Kidney (tissue), 22 donors: ENCODE measurements at places on chromosomes 13 and 19.

DNA sequence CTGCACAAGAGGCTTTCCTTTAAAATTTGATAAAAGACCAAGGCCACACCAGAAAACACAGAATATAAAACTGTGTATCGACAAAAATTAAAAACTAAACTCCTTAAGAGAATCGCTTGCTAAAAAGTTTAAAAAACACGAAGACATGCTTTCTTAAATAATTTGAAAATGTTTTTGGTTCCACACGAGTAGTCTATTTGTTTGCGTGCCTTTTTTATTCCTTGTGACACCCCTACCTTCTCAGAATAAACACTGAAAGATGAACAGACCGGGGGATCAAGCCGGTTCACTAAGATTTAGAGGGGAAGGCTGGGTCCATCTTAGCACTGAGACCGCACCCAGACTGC lies 256.4 kb upstream of the STARD13 start:
- no peak for DNase-seq

- no peak for DNase-seq
These were observed 113.9 kb downstream of the CRYL1 start for GRCh38 chr13:20411638-20412342.

- no peak for DNase-seq
These were observed 57.5 kb downstream of the SLC7A9 start for GRCh38 chr19:32812036-32812435.

GRCh38 chr13:69389899-69390298 lies 717.7 kb upstream of the ATXN8OS start:
- DNase-seq, result no peak

DNA sequence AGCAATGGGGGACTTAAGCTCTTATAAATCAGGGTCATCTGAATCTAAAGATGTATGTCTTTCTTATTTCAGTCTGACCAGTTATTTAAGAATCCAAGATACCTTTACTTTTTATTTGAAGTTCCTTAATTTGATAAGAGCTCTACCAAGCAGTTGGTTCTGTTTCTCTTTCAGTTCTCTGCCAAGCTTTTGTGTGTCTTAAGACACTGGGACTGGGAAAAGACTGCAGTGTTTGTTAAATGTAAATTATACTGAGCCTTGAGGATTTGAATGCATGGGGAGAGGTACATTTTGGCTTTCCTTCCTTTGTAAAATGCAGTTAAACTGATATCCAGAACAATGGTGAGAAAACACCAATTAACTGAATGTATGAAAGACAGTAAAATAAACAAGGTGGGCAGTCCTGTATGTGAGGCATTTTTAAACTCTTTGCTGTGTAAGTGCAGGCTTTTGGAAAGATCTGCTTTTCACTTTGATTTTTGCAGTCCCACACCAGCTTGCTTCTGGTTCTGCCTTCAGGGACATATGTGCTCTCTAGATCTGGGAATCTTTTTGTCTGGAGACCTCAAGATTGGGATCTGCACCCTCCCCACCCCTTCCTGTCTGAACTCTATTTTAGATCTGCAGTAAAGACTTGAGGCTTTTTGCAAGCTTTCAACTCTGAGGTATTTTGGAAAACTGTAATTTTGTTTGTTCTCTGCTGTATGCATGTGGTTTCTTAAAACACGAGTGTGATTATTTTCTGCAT lies 77.6 kb downstream of the LRCH1 start:
- DNase-seq, result no peak

DNA sequence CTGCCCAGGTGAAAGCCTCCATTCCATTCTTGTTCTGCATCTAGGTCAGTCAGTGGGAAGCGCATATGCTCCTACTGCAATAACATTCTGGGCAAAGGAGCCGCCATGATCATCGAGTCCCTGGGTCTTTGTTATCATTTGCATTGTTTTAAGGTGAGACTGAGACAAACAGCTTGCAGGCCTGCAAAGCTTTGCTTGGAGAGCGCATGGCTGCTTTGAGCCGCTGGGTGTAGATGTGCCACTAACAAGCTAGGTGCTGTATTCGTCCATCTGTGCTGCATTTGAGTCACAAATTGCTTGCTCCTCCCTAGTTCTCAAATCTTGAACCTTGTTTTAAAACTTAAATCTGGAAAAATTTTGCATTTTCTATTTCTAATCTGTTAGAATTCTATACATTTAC lies 219.1 kb downstream of the LMO7 start:
- DNase-seq, result no peak

DNA sequence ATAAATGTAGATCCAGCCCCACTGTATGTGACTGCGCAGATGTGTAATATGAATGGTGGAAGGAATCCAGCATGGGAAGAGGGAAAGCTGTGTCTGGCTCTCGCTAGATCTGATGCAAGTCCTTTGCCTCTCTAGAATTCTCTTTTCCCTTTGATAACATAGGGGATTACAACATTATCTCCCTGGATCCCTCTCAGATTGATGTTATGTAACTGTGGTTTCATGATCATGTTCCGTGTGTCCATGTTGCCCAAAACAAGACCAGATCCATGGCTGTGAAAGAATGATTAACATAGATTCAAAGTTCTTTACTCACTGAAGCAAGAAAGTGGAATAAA lies 184.0 kb upstream of the UBL3 start:
- DNase-seq, result no peak

DNA sequence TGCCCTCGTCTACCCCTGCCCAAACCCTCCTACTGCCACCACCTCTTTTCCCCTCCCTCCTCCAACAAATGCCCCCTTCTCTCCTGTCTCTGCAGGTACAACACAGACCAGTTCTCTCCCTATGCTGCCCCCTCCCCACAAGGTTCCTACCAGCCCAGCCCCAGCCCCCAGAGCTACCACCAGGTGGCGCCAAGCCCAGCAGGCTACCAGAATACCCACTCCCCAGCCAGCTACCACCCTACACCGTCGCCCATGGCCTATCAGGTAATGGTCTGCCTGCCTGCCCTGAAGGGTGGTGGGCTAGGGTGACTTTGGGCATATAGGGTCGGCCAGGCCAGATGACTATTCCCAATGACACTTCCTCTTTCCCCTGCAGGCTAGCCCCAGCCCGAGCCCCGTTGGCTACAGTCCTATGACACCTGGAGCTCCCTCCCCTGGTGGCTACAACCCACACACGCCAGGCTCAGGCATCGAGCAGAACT lies 6.5 kb upstream of the TIMM50 start:
- DNase-seq, result peak; percentile 72

- DNase-seq, result peak; percentile 15
These were observed 326.9 kb downstream of the DACH1 start for GRCh38 chr13:71540098-71540497.

GRCh38 chr13:95354156-95354555 lies 52.9 kb upstream of the ABCC4 start:
- no peak for DNase-seq

DNA sequence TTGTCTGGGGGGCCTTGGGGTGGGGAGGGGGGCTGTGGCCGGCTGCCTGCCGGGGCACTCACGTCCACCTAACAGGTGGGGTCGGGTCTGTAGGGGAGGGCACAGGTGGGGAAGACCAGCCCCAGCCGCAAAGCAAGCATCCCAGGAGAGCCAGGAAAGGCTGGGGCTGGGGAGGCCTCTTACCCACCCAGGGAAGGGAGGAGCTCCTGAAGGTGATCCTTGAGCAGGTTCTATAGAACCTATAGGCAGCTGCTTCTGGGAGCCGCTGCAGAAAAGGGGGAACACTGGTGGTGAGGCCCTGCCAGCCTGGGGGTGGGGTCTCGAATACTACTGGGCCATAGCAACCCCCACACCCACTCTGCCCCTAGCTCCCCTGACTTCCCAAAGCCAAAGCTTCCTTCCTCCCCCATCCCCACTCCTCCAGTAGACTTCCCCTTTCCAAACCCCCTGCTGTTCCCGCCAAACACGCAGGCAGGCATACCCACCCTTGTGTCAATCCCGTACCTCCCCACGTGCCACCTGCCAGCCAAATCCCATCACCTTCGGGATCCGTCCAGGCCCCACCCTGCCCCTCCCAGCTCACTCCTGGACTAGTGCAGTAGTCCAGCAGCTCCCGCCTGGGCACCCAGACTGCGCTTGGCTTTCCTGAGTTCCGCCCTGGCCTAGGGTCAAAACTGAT lies 5.6 kb downstream of the KLF16 start:
- DNase-seq, result no peak

DNA sequence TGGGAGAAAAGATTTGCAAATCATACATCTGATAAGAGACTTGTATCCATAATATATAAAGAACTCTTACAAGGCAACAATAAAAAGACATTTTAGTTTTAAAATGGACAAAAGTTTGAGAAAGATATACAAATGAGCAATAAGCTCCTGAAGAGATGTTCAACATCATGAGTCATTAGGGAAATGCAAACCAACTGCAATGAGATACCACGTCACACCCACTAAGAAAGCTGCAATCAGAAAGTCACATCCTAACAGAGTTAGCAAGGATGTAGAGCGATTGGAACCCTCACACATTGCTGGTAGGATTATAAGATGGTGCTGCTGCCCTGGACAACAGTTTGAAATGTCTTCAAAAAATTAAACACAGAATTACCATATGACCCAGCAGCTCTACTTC lies 50.3 kb downstream of the GSX1 start:
- no peak for DNase-seq
